ELR (cell line): ENCODE measurements at places on chromosomes 5 and 9.
A peak's percentile ranks its signal among the peaks of the same experiment; 100 is the strongest.

- DNase-seq: no peak
These were observed 45.2 kb upstream of the CKMT2 start for GRCh38 chr5:81187885-81188284.

DNA sequence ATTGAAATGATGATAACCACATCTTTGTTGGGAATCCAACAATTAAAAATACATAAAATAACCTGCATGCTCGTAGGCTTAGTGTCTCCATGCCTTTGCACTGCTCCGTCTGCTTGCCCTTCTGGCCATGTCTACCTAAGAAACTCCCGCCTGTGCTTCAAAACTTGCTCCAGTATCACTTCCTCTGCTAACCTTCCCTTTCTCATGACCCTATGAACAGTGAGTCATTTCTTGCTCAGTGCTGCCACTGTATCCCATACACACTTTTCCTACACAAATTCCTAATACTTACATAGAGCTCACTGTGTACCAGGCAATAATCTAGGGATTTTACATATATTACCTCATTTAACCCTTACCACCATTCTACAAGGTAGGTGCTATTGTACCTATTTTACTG lies 33.5 kb downstream of the TMEM245 start:
- peak; percentile 82 for DNase-seq

- peak; percentile 42 for DNase-seq
These were observed 115.9 kb downstream of the ATPSCKMT start for GRCh38 chr5:10133830-10134229.

GRCh38 chr5:149730620-149731331 lies 666 bp downstream of the PPARGC1B start:
- peak; percentile 53 for DNase-seq

DNA sequence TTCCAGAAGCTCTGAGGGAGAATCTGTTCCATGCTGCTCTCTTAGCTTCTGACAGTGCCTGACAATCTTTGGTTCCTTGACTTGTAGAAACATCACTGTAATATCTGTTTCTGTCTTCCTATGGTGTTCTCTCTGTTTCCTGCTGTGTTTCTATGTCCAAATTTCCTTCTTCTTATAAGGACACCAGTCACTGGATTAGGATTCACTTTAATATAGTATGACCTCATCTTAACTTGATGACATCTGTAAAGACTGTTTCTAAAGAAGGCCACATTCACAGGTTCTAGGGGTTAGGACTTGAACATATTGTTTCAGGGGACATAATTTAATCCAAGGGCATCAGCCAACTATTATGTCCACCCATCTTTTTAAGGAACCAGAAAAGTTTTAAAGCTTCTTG lies 265.6 kb downstream of the ZSWIM6 start:
- DNase-seq: no peak

GRCh38 chr5:131279204-131279603 lies 15.4 kb downstream of the CDC42SE2 start:
- no peak for DNase-seq

- no peak for DNase-seq
These were observed 14.6 kb downstream of the CLPTM1L start for GRCh38 chr5:1330146-1330846.

DNA sequence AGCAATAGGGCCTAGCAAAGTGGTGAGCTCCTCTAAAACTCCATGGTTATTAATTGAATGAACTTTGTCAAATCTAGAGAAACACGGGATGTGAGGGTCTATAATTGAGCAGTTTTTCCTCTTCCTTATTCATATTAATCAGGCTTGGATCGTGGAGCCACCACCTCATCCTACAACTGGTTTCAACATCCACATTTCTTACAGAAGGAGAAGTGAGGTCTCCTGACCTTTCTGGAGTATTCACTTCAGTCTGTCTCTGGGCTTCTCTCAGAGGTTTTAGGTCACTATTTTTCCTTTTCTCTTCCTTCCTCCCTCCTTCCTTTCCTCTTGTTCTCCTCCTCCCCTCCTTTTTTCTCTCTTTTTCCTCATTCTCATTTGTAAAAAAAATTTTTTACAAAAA lies 177.3 kb upstream of the ACTBL2 start:
- DNase-seq: no peak

DNA sequence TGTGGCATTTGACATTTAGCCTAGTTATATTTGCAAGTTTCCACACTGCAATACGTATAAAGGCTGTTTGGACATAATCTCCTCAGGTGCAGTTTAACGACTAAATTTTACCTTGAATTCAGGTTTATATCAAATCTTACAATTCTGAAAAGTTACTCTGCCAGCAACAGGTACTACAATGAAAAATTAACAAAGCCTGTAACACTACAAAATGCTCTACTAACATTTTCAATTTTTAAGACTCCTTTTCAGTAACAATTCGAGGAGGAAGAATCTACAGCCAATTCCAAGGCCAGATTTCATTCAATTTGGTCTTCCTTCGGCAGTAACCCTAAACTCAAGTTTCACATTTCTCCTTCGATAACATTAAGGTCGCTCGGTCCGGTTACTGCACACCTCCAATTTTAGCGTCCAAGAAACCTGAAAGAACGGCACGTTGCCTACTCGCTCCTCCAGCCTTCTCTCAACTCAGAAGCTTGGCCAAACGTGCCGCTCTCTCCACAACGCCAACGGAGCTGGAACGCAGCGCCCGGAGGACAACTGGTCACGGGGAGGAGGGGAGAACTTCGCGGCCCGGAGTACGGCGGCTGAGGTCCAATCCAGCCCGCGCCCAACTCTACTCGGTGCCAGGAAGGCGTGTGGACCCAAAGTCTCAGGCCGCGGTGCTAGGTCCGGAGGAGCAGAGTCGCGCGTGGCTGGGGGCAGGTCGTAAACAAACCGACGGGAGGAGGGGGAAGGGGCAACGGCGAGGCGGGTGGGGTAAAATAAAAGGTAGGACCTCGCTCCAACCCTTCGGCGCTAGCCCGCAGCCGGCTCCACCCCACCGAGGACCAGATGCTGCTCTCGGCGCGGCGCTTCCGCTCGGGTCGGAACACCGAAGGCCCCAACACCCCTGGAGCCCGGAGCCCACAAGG lies 681 bp downstream of the FNIP1 start:
- peak; percentile 69 for DNase-seq

- DNase-seq: peak; percentile 17
These were observed 121.7 kb downstream of the GLIS3 start for GRCh38 chr9:4177970-4178758.
